ENCODE measurements at places on chromosomes 3 and 15.

GRCh38 chr15:58666957-58667356 is 82.5 kb downstream of the ADAM10 start:
- no peak for DNase-seq

DNA sequence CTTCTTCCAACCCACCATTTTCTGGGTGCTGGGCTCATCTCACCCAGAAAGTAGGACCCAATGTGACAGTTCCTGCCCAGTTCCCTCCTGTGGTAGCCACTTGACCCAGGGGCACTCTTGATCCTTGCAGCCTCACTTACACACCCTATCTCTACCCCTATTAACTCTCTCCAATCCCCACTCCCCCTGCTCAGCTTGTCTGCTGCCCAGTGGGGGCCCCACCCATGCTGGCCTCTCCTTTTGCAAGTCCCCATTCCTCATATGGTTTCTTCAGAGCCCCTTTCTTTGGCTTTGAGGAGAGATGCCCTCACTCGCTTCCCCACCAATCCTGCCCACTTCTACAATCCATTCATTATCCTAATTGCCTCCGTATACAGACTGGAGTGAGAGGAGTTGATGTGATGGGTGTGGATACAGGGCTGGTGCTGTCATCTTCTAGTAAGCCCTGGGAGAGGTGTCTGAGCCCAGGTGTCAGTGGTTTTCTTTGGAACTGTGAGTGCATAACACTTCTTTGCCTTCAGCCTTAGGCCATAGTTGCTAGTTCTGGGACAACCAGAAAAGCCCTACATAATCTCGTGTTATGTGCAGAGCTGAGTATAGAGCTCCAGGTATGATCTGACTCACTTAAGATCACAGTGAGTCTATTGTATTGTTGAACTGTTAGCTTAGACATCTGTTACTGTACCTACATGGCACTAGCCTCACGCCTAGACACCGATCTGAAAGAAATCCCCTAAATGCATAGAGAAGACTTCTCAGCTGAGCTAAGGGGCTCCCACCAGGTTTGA is 4.8 kb upstream of the CCR5 start:
- no peak for DNase-seq

GRCh38 chr15:20295238-20295811 is 246.3 kb downstream of the GOLGA6L6 start:
- no peak for DNase-seq

DNA sequence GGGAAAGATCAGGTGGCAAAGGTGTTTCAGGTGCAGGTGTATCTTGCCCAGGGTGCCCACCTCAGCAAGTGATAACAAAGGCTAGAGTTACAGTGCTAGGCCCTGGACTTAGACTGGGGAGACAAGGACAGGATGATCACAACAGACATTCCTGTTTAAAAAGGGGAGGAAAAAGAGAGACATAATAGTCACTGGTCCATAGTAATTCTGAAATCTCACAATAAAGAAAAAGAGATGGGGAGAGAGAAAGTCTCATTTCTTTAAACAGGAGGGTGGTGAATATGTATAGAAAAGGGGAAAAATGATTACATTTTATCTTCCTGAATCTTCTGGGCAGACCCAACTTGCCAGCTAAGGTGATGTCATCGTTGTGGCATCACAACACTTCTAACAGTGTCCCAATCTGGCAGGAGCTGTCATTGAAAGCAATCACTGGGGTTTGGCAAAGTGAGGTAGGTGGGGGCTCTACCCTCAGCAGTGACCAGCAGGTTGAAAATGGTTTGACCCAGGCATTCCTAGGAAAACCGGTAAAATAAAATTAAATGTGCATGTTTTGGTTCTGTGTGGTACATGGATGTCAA is 99.5 kb downstream of the ZNF621 start:
- DNase-seq, result no peak

DNA sequence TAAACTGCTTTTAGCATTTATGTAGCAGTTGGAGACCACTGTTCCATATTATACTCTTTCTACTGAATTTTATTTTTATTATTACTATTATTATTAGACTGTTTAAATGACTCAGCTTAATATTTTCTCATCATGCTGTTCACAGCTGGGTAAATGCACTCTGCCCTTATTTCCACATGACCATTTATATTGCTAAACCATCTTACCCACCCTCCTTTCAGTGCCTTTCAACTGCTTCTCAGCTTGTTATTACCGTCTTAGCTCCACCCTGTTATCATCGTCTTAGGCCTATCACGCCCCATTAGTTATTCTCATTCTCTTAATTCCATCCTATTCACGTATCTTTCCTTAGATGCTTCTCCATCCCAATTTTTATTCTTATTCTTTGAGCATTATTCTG is 212.6 kb downstream of the GAP43 start:
- DNase-seq, result no peak

- no peak for DNase-seq
These were observed 2.9 kb upstream of the OCA2 start for GRCh38 chr15:28101983-28102441.

DNA sequence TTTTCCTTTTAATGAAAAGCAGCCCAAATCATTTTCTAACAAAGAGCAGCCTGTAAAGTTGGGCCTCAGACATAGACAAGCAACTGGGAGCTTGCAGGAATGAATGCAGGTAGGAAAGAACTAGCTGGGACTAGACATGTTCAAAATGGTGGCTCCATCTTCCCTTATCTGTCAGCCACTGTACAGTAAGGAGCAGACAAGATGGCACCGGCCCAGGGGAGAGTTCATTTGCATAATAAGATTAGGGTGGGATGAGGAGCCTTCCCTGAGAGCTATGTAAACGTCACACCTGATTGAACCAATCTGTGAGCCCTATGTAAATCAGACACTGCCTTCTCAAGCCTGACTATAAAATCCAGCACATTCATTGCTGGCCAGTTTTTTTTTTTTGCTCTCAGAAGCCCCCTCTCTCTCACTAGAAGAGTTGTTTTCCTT is 59.7 kb upstream of the GK5 start:
- DNase-seq, result no peak

- DNase-seq, result no peak
These were observed 44.5 kb upstream of the MYO5C start for GRCh38 chr15:52340093-52340492.

- DNase-seq, result no peak
These were observed 35.5 kb downstream of the NECTIN3 start for GRCh38 chr3:111106993-111107661.

DNA sequence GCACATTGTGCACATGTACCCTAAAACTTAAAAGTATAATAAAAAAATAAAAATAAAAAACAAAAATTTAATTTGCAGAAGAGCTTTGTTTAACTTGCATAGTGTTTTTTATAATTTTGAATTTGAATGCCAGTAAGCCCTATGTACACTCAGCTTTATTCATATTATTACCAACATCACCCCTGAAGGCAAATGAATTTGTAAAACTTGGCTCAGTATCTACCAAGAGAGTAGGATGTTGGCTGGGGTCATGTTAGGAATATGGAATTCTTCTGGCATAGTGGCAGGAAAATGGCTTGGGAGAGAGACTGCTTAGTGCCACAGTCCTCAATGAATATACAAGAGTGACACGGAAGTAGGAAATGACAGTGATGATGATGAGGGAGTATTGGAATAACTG is 30.7 kb downstream of the TRPC1 start:
- DNase-seq, result no peak

- DNase-seq, result no peak
These were observed 311.5 kb downstream of the CACNA2D3 start for GRCh38 chr3:54433846-54434245.

DNA sequence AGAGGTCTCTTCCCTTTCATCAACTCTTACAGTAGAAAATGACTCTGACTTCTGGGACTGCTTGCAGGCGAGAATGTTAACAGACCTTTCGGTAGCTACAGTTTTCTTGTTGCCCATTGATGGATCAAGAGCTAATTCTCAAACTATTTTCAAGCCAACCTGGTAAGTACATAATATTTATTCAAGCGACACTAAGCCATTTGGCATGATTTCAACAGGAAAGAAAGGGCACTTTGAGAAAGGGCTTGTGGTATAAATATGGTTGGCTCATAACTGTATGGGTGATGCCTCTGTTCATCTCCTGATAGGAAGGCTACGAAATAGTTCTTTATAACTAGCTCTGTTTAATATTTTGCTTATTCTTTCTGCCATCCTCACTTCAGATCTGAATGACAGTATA is 196.2 kb upstream of the CNTN4 start:
- no peak for DNase-seq

DNA sequence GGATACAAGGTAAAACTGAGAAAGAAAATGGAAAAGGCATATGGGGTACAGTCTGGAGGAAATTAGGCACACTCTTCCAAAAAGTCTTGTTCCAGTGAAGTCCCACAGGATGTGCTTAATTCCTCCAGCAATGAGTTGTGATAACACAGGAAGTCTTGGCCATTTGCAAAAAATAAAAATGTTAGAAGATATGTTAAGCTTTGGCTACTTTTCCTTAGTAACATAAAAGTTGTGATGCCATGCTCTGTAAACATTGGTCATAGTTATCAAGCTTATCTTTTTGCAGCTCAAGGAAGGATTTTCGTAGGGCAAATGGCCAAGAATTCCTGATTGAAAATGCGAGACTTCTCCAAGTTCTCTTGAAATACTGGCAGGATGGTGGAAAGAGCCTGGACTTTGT is 26.4 kb downstream of the LNP1 start:
- no peak for DNase-seq

DNA sequence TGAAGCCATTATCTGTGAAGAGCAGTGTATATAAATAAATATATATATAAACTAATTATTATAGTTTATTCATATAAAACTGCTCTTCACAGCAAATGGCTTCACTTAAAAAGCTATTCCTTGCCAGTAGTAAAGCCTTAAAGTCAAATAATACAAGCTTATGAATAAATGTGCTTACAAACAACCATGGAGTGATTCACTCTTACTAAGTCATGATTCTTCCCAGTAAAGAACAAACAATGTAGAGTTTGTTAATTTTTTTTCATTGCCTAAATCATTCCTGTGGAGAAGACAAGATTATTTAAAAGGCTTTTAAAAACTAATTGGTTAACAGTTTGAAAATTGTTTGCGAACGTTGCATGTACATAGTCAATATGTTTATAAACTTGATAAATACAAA is 140.7 kb downstream of the PLCH1 start:
- DNase-seq, result no peak

DNA sequence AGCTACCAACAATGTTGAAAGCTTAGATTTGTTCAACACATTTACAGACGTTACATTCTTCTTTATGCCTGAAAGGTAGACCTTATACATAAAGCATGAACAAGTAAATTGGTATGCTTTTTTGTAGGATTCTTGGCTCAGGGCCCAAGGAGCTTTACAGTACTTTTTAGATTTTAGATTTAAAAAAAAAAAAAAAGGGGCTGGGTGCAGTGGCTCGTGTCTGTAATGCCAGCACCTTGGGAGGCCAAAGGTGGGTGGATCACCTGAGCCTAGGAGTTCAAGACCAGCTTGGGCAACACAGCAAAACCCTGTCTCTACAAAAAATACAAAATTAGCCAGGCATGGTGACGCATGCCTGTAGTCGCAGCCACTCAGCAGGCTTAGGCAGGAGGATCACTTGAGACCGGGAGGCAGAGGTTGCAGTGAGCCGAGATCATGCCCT is 39.7 kb downstream of the MEF2A start:
- no peak for DNase-seq

GRCh38 chr3:128969993-128970739 is 23.7 kb downstream of the CFAP92 start:
- DNase-seq, result no peak

- DNase-seq, result no peak
These were observed 435.2 kb upstream of the GBE1 start for GRCh38 chr3:82196645-82197044.

- no peak for DNase-seq
These were observed 875 bp upstream of the NT5DC2 start for GRCh38 chr3:52534281-52535183.

DNA sequence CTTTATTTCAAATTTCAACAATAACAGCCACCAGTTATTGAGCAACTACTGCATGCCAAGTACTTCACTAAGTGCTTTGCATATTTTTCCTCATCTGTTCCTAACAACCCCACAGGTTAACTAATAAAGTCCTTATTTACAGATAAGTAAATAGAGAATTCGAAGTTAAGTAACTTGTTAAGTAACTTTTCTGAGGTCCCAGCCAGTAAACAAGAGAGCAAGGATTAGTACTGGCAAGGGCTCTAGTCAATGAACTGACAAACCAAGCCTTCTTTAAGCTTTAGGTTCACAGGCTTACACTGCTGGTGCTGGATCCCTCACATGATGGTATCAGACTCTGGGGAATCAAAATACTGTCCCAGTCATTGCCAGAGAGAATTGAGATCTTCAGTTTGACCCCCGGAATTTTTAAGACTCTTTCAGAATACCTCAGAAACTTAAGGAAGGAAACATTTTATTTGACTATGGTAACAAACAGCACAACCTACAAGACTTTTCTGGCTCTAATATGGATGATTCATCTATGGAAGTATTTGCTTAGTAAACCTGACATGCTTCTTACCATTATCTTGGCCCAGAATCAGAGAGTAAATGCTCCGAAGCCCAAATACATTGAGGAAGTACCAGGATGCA is 16.5 kb downstream of the EMC3 start:
- no peak for DNase-seq

DNA sequence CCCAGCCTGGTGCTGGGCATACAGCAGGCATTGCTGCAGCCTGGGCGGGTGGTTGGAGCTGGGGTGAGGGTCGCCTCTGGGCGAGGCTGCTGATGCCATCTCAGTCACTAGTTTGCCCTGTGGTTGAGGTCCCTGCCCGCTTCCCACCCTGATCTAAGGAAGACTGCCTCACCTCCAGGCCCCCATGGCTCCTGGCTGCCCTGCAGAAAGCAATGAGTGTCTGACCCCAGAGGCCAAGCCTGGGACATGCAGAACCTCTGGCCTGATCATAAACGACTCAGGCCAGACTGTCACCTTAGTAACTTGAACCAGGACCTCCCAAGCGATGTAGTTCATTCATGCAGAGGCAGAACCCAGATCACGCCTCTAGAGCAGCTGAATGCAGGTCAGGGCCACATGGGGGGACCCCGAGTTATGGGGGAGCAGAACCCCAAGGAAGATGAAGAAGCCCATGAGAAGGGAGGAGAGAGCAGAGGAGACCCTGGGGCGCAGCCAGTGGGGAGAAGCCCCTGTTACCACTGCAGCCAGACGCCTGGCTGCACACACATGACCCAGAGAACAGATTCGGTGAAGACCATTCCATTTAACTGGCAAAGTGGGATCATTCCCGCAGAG is 213.9 kb downstream of the TBC1D2B start:
- no peak for DNase-seq

- no peak for DNase-seq
These were observed 65.5 kb upstream of the NR2F2 start for GRCh38 chr15:96264801-96265515.

- DNase-seq, result no peak
These were observed 27.5 kb downstream of the RARB start for GRCh38 chr3:25455441-25456132.
